Activated CD4-positive, CD25-positive, alpha-beta regulatory T cell (primary cell): ENCODE measurements at places on chromosomes 1 and 21.

GRCh38 chr1:172928412-172928811 is 122.3 kb downstream of the TNFSF18 start:
- no peak for DNase-seq

DNA sequence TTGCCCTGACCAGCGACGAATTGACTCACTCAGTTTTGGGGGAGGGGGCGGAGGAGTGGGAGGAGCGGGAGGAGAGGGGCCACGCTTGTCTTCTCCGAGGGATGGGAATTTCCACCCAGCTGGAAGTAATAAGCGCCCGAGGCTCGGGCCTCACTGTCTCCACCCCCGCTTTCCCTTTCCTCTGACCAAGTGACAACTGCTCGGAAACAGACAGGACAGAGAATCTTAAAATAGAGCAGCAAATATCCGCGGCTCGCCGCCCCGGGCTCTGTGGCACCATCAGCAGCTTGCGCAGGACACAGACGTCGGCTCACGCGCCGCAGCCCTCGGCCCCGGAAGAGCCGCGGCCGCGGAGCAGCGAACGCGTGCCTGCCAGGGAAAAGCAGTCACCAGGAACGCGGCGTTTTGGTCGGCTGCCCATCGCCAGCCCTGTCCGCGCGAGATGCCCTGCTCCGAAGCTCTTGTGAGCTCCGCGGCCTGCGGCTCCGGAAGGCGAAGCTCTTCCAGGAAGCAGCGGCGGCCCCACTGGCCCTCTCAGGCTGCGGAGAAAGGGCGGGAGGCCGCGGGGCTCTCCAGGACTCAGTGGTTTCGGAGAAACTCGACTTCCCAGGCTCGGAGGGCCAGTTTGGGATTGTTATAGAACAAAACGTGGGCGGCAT is 10.7 kb upstream of the RGS16 start:
- peak; percentile 17 for DNase-seq

GRCh38 chr1:167805041-167805556 is 83.3 kb downstream of the MPZL1 start:
- no peak for DNase-seq

DNA sequence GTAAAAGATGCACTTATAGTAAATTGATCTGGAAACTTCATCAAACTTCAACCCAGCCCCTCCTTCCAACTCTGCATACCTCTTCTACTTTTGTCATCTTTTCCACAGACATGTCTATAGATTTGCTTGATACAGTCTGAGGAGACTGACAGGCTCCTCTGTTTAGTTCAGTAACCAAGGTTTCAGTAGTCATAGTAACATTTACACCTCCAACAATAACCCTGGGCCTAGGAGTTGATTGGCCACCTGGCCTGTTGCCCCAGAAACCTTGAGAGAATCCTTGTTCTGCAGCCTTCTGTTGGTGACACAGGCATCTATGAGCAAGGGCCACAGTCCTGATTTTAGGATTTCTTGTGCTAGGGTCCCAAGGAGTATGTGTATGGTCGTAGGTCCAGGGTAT is at the start of gene CFAP141:
TSS of gene CFAP141 (minus strand) at position 138 of the 400 bp plus-strand sequence. CDS start at position 112, 26 bp downstream.
- DNase-seq, result no peak

- no peak for DNase-seq
Observed at GRCh38 chr1:197982256-197982655, 65.1 kb downstream of the LHX9 start.

GRCh38 chr1:87061742-87062156 is 147.3 kb downstream of the HS2ST1 start:
- no peak for DNase-seq

DNA sequence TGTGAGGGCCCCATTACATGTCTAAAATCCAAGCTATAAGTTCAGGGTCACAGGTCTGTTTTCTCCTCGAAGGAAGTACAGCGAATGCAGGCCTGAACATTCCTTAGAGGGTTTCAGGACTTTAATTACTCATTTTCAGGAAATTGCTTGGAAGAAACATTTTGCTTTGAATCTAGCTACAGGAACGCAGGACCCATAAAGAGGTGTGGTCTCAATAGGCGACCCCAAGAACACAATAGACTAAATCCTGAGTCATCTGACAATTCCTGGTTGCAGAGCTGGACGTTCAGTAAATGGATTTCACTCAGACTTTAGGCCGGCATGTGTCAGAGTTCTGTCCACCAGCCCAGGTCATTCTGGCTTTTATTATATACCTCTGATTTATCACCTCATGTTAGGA is 1.0 kb upstream of the ERG start:
- DNase-seq, result no peak

DNA sequence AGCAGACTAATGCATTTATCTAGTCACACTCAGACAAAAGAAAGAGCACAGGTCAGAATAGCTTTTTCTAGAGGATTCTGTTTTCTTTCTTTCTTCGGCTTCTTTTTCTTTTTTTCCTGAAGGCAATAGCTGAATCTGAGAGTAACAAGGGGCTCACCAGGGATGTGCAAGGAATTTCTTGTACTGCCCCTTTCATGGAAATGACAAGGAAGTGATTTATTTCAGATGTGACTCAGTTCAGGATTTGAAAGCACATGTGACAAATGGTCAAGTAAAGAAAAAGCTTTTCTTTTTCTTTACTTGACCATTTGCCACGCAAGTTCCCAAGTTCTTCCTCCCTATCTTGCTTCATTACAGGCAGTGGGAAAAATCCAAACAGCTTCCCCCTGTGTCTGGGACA is 202.0 kb downstream of the GABPA start:
- no peak for DNase-seq

DNA sequence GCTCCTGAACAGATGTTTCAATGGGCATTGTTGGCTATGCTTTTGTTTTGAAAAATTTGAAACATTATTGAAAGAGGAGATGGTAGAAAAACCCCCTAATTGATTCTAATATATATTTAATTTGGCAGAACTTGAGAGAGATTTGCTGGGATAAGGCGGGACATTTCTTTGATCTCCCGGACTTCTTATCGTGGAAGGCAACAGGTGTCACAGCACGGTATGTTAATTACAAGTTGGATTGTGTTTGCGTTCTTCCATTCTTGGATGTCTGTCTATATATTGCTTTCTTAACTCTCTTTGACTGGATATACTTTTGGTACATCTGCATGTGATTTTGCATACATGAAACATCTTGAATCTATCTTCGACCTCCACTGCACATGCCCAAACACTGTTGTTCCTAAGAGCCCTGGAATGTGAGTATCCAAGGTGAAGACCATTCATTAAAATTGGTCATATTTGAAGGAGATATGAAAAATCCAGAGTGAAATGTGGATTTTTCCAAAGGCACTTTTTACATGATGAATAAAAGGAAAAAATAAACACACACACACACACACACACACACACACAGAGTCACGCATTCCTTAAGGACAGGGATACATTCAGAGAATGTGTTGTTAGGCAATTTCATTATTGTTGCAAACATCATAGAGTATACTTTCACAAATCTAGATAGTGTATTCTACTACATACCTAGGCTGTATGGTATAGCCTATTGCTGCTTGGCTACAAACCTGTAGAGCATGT is 81.9 kb downstream of the FGGY start:
- no peak for DNase-seq
